ENCODE measurements at places on chromosomes 3 and 15. TPM values are rescaled to one million over a fixed set of nuclear protein-coding genes. Genes with fewer than 3 reads are reported as not detected.

The ISL2 gene
- total RNA-seq = 0.11 TPM

The OR5K1 gene
- total RNA-seq = not detected

The SQOR gene
- 159 TPM for total RNA-seq

The GUCA1C gene
- total RNA-seq = not detected

The CFAP100 gene
- not detected for total RNA-seq

The PPP2R3A gene
- total RNA-seq = 10.5 TPM

The KLHL40 gene
- total RNA-seq = not detected

The FXR1 gene
- total RNA-seq = 89.3 TPM

The TTC14 gene
- total RNA-seq = 21.0 TPM

The GOLGA6C gene
- not detected for total RNA-seq

The MYO5C gene
- 0.46 TPM for total RNA-seq

The RASGRF1 gene
- total RNA-seq = not detected

The GHSR gene
- total RNA-seq = not detected

The SCN11A gene
- not detected for total RNA-seq

The ESYT3 gene
- 1.5 TPM for total RNA-seq

The LINGO1 gene
- total RNA-seq = not detected

The CCDC39 gene
- total RNA-seq = not detected

The GABRR3 gene
- not detected for total RNA-seq

The CYP8B1 gene
- total RNA-seq = not detected

The PDE12 gene
- 12.0 TPM for total RNA-seq

The COL6A5 gene
- not detected for total RNA-seq

The SAMD7 gene
- total RNA-seq = not detected

The CLRN1 gene
- total RNA-seq = not detected

The FANCI gene
- total RNA-seq = 14.1 TPM

The TPM1 gene
- total RNA-seq = 114 TPM

The TGM4 gene
- total RNA-seq = 0.08 TPM

The TEX55 gene
- not detected for total RNA-seq

The LDHAL6B gene
- total RNA-seq = not detected

The TRMT10C gene
- 42.9 TPM for total RNA-seq

The ANKUB1 gene
- 0.31 TPM for total RNA-seq
